Astrocyte (in vitro differentiated cells and primary cell): ENCODE measurements at places on chromosomes 6 and 20.

- H3K36me3 ChIP-seq, result no peaks in the 10 kb centered on the region
- H3K4me3 ChIP-seq, result no peak overlapping the region
- DNase-seq, result no peak
- H3K27me3 ChIP-seq, result peaks cover 100% of the 10 kb centered on the region
- peaks cover 3% of the 10 kb centered on the region for H3K4me1 ChIP-seq
- no peak overlapping the region for H3K27ac ChIP-seq
Measured at GRCh38 chr6:100456141-100456907, 8.4 kb downstream of the SIM1 start.

GRCh38 chr6:42407379-42407778 lies 44.3 kb downstream of the TRERF1 start:
- no peaks in the 10 kb centered on the region for H3K27me3 ChIP-seq
- H3K36me3 ChIP-seq, result no peaks in the 10 kb centered on the region
- peaks cover 43% of the 10 kb centered on the region for H3K4me1 ChIP-seq
- DNase-seq, result peak; percentile 96
- H3K27ac ChIP-seq, result peak overlapping the region; percentile 81

DNA sequence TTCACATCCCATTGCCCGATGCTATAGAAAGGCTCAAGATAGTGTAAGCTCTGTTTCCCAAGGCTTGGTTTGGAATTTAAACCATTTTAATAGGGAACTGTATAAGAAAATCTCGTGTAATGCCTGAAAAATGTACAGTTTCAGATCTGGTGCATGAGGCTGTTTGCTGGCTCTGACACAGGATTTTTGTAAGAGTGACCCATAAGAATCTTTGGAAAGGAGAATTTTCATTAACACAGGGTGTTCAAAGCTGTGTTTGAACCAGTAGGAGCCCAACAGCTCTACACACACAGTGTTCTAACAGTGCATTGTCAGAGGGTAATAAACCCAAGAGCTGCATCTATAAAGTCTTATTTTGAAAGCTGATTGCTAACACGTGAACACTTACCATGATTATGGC lies 293.5 kb downstream of the PRL start:
- no peak overlapping the region for H3K27ac ChIP-seq
- DNase-seq, result peak; percentile 63
- no peak overlapping the region for H3K4me3 ChIP-seq
- H3K4me1 ChIP-seq, result peaks cover 18% of the 10 kb centered on the region
- no peaks in the 10 kb centered on the region for H3K36me3 ChIP-seq

DNA sequence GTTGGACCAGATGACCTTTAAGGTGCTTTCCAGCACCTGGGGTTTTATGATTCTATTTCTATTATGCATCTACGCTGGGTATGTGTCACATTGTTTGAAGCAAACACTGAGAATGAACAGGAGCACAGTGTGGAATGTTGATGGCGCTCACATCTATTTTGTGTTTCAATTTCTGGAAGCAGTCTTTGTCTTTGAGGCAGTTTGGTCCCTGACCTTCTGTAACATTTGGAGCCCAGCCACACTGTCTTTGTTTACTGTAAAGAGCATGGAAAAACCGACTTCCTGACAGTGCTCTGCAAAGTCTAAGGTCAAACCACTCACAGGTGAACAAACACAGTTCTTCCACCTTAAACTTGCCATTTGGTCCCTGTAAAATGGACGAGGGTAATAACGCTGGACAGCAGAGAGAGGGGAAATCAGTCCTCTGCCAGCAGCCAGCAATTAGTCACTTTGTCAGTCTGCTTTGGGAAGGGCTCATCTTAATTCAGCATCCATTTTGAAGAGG lies 155.5 kb downstream of the PRL start:
- H3K36me3 ChIP-seq, result no peaks in the 10 kb centered on the region
- DNase-seq, result peak; percentile 74
- no peak overlapping the region for H3K4me3 ChIP-seq
- H3K4me1 ChIP-seq, result peaks cover 6% of the 10 kb centered on the region
- no peak overlapping the region for H3K27ac ChIP-seq
- H3K27me3 ChIP-seq, result no peaks in the 10 kb centered on the region

DNA sequence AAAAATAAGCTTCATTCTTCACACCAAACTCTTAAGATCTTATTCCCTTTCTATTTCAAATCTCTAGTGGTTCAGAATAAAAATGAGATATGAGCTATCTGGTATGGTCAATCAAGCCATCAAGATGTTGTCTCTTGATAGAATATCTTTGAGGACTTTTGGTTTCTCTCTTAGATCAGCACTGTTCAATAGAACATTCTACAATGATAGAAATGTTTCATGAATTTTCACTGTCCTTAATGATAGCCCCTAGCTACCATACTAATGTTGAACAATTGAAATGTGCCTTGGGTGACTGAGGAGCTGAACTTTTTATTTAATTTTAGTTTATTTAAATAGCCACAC lies 24.1 kb upstream of the HINT3 start:
- H3K27ac ChIP-seq, result no peak overlapping the region
- no peak for DNase-seq
- no peaks in the 10 kb centered on the region for H3K27me3 ChIP-seq

DNA sequence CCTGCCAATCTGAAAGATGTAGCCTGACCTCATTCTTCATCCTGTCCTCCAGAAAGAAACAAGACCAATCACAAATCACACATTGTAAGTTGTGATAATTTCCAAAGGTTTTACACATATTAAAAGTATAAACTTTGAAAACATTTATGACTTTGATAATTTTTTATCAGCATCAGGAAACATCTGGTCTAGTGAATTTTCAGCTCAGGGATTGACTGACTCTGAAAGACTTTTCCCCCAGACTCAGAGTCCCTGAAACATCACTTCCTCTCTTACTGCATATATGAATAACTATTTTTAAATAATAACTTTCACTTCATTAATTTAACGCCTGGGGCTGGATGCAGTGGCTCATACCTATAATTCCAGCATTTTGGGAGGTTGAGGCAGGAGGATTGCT lies 48.5 kb upstream of the SSTR4 start:
- DNase-seq, result no peak
- no peaks in the 10 kb centered on the region for H3K27me3 ChIP-seq
- no peak overlapping the region for H3K27ac ChIP-seq
- no peaks in the 10 kb centered on the region for H3K36me3 ChIP-seq
- no peaks in the 10 kb centered on the region for H3K4me1 ChIP-seq

GRCh38 chr6:14366872-14367271 lies 249.3 kb downstream of the CD83 start:
- no peak overlapping the region for H3K4me3 ChIP-seq
- no peak for DNase-seq
- no peaks in the 10 kb centered on the region for H3K27me3 ChIP-seq
- H3K27ac ChIP-seq, result no peak overlapping the region
- H3K4me1 ChIP-seq, result no peaks in the 10 kb centered on the region

DNA sequence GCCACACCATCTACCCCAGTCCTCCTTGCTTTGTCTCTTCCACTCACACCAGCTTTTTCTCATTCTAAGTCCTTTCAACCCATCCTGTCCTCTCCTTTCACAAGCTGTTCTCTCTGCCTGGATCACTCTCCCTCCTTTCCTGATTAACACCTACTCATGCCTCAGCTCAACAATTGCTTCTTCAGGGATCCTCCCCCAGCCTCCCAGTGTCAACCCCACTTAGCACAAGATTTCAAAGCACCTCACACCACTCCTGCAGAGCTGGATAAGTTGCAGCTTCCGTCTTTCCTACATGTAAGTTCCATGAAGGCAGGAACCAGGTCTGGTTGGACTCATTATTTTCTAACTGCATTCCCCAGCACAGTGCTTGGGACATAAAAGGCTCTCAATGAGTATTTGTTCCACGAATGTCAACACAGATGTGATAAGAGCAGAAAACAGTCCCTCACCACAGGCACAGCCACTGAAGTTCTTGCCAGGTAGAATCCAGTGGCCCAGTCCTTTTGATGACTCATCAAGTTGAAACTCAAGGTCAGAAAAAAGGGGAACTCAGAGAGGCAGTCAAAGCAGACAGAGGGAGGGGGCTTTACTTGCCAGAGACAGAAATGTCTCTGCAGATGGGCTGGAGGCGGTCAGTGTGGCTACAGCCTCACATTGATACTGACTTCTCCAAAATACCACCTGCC lies 193.4 kb upstream of the PRDM1 start:
- no peak overlapping the region for H3K27ac ChIP-seq
- H3K4me3 ChIP-seq, result no peak overlapping the region
- H3K36me3 ChIP-seq, result no peaks in the 10 kb centered on the region
- no peaks in the 10 kb centered on the region for H3K27me3 ChIP-seq
- peak; percentile 27 for DNase-seq

- no peak overlapping the region for H3K4me3 ChIP-seq
- H3K27me3 ChIP-seq, result no peaks in the 10 kb centered on the region
- no peak overlapping the region for H3K27ac ChIP-seq
- no peaks in the 10 kb centered on the region for H3K4me1 ChIP-seq
Measured at GRCh38 chr6:19921786-19922185, 84.6 kb downstream of the ID4 start.

GRCh38 chr6:153096031-153096430 lies 35.1 kb downstream of the RGS17 start:
- no peaks in the 10 kb centered on the region for H3K36me3 ChIP-seq
- peaks cover 16% of the 10 kb centered on the region for H3K4me1 ChIP-seq
- H3K27ac ChIP-seq, result no peak overlapping the region
- DNase-seq, result peak; percentile 20

DNA sequence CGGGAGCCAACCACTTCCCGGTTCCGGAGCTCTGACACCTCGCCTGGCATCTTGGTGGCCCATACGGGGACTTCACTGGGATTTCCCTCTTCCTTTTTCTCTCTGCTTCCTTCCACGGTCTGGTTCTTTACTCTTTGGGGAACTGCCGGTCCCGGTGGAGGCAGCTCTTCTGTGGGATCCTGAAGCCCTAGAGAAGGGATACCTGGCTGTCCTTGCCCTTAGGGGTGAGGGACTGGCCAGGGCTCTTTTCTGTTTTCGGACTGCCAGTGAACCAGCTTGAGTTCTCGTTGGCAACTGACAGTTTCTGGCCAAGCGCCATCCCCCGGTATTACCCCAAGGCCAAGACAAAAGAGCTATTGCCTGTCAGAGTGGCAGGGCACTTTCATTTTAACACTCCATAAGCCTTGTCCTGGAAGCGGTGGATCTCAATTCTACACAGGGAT lies 880 bp upstream of the CPXM1 start:
- no peak for DNase-seq
- H3K4me3 ChIP-seq, result no peak overlapping the region
- no peaks in the 10 kb centered on the region for H3K36me3 ChIP-seq
- peaks cover 16% of the 10 kb centered on the region for H3K4me1 ChIP-seq

DNA sequence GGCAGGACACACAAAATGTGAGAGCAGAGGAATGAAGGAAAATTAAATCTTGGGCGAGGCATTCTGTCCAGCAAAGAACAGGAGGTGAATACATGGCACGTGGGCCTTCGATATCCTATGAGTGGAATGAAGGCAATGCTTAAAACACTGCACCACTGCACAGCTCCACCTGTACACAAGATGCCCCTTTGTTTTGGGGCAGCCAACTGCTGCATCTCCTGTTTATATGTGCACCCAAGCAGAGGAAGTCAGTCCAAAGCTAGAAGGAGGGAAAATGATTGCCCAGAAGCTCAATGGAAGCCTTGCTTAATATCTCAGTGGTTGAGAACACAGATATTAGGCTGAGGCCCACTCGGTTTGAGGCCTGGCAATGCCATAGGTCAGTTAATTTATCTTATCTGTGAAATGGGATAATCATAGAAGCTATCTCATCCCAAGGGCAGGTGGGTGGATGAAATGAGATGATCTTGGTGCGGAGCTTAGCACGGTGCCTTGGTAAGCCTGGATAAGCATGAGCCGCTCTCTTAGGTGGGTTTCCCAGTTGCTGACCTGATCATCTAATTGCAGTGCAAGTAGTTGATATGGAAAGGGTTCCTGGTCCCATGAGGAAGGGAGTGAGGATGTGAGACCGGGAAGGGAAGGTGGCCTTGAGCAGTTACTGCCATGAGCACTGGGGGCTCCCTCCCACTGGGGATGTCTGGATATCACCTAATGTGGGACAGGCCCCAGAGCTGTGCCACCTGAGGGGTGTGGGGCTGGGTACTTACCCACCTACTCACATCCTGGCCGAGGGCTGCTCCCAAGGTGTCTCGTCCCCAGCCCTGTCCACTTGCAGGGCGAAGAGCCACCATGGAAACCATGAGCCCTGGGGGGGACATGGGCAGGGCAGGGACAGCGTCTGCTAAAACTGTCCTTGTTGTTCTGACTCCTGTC lies 9.9 kb downstream of the BANF2 start:
- no peak overlapping the region for H3K4me3 ChIP-seq
- no peak overlapping the region for H3K27ac ChIP-seq
- no peaks in the 10 kb centered on the region for H3K36me3 ChIP-seq
- no peaks in the 10 kb centered on the region for H3K27me3 ChIP-seq
- no peak for DNase-seq

DNA sequence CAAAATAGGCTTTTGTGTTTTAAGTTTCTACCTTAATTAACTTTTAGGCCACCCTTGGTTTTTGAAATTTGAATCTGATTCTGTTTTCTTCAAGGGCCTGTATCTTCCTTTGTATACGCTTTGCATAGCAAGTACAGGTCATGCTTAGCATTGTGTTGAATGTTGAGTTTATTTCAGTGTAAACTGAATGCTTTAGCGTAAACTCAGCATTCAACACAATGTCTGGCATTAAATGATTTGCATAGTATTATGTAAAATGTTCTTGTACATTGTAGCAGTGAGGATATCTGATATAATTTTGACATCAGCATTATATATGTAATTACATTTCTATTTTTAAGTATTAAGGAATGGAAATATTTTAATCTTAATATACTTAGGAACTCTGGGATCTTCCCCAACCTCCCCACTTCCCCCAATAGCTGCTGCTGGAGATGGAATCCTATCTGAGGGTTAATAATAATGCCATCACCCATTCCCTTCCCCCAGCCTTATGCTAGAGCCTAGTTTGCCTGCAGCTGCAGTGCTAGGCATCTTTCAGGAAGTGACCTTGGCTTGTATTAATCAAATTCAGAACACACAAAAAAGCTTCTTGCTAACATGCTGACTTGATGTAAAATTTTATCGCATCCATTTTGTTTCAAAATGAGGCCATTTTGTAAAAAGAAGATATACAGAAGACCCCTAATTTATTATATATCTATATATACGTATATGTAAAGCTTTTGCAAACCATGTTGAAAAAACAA lies 73.1 kb downstream of the NCOA3 start:
- H3K4me1 ChIP-seq, result peaks cover 21% of the 10 kb centered on the region
- no peaks in the 10 kb centered on the region for H3K27me3 ChIP-seq
- no peak for DNase-seq
- no peaks in the 10 kb centered on the region for H3K36me3 ChIP-seq
- H3K4me3 ChIP-seq, result no peak overlapping the region

- no peaks in the 10 kb centered on the region for H3K4me1 ChIP-seq
- H3K27me3 ChIP-seq, result no peaks in the 10 kb centered on the region
- no peak for DNase-seq
- H3K27ac ChIP-seq, result no peak overlapping the region
Measured at GRCh38 chr6:88764081-88764480, 199.3 kb downstream of the RNGTT start.

- H3K27me3 ChIP-seq, result no peaks in the 10 kb centered on the region
- no peaks in the 10 kb centered on the region for H3K4me1 ChIP-seq
- no peak overlapping the region for H3K4me3 ChIP-seq
- no peak for DNase-seq
- H3K27ac ChIP-seq, result no peak overlapping the region
Measured at GRCh38 chr6:153208706-153209105, 77.6 kb upstream of the RGS17 start.

- no peak overlapping the region for H3K27ac ChIP-seq
- no peaks in the 10 kb centered on the region for H3K36me3 ChIP-seq
- DNase-seq, result no peak
- H3K4me1 ChIP-seq, result peaks cover 17% of the 10 kb centered on the region
- no peak overlapping the region for H3K4me3 ChIP-seq
Measured at GRCh38 chr6:168134560-168135201, 55.7 kb upstream of the FRMD1 start.

- DNase-seq, result no peak
- H3K27ac ChIP-seq, result no peak overlapping the region
- H3K4me3 ChIP-seq, result no peak overlapping the region
- peaks cover 5% of the 10 kb centered on the region for H3K4me1 ChIP-seq
- H3K36me3 ChIP-seq, result no peaks in the 10 kb centered on the region
Measured at GRCh38 chr20:50014570-50015562, 32.1 kb downstream of the SNAI1 start.
